Activated naive CD8-positive, alpha-beta T cell treated with anti-CD3 and anti-CD28 coated beads, Interleukin-2, amount 50 U/mL, for 16 hours (primary cell): ENCODE measurements at places on chromosomes 7 and 10.
A peak's percentile ranks its signal among the peaks of the same experiment; 100 is the strongest.

DNA sequence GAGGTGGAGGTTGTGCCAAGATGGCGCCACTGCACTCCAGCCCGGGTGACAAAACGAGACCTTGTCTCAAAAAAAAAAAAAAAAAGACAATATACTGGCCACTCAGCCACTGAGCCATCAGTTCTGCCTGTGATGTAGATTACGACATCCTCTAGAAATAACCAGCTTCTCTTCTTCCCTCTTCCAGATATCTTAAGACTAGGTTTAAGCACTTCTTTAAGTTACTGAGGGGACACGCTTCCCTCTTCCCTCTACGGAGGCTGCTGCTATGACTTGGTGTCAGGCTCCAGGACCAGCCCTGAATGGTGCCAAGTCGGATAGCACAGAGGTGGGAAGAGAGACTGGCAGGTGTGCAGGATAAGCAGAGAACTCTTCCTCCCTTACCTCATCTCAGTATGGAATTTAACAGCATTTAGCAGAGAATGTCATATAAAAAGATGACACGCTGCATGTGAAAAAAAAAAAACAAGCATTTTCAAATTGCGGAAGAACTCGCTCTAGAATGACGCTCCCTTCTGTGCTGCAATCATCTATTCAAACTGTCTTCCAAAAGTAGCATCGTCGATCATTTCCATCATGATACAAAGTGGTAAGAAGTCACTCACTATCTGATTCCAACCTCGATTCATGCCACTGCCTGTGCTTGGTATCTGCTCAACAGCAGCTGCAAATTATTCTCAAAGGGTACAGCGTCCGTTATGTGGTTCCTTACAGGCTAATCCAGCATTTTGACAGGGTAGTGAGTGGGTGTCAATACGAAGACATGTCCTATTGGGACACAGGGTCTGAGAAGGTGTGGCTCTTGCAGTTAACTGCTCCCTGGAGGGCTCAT, 13.8 kb downstream of the DAGLB start:
- no peak for DNase-seq

DNA sequence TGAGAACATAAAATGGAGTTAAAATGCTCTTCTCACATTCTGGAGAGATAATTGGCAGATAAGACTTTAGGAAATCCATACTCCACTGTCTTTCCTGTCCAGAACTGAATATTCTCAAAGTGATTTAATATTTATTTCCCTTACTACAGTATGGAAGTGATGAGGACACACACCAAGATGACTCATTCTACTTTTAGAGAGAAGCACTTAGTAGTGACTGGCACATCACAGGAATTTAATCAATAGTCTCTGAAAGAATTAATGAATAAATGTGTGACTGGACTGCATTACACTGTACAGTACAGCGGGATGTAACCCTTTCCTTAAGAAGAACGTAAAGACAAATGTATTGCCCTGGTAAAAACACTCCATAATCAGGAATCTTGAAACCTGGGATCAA, 116.7 kb downstream of the SEMA3E start:
- no peak for DNase-seq

DNA sequence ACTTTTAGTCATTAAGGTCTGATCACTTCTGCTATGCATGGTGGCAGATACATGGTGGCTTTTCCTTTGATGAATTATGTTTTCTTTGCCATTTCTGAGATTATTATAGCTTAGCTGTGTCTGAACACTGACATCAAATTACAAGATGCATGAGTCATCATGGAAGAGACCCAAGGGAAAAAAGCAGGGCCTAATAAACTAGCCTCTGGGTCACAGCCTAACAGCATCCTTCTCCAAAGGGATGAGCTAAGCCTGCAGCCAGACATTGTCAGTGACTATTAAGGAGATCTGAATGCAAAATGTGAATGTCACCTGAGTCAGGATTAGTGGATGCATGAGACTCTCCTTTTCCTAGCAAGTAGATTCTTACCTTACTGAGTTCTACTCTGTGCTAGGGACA, 19.1 kb upstream of the OGDHL start:
- DNase-seq: no peak

GRCh38 chr7:44969701-44970522, 8.9 kb downstream of the MYO1G start:
- DNase-seq: no peak

GRCh38 chr10:132609211-132609610, 71.6 kb downstream of the INPP5A start:
- no peak for DNase-seq

DNA sequence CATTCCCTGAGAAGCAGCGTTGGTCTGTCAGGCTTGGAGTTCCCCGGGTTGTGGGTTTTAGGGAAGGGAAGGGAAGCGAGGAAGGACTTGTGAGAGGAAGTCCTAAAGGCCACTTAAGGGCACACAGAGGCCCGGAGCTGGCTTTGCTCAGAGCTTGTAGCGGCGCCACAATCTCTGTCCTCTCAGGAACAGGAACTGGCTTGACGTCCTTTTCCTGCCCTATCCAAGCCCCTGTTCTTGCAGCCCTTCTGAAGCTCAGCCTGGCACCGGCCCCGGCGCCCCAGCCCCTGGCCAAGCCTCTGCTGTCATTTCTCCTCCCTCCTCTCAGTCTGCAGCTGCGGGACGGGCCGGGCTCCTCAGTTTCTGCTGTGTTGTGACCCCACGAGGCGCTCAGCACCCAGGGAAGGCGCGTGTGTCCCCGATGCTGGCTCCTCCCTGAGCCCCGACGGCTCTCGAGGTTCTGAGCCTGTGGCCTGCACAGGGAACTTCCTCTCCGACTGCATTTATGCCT, at the start of gene GIMAP8:
Gene GIMAP8, plus strand, starts transcription at position 140 of the 511 bp plus-strand sequence. CDS start 16,069 bp downstream, outside the sequence.
- DNase-seq: peak; percentile 25

GRCh38 chr7:13794581-13794980, 194.9 kb downstream of the ETV1 start:
- no peak for DNase-seq

GRCh38 chr7:98526059-98526458, 91.0 kb upstream of the NPTX2 start:
- no peak for DNase-seq

GRCh38 chr10:52633266-52633665, 139.3 kb downstream of the MBL2 start:
- no peak for DNase-seq

- no peak for DNase-seq
Measured at GRCh38 chr10:63896992-63897391, 375.8 kb downstream of the REEP3 start.

DNA sequence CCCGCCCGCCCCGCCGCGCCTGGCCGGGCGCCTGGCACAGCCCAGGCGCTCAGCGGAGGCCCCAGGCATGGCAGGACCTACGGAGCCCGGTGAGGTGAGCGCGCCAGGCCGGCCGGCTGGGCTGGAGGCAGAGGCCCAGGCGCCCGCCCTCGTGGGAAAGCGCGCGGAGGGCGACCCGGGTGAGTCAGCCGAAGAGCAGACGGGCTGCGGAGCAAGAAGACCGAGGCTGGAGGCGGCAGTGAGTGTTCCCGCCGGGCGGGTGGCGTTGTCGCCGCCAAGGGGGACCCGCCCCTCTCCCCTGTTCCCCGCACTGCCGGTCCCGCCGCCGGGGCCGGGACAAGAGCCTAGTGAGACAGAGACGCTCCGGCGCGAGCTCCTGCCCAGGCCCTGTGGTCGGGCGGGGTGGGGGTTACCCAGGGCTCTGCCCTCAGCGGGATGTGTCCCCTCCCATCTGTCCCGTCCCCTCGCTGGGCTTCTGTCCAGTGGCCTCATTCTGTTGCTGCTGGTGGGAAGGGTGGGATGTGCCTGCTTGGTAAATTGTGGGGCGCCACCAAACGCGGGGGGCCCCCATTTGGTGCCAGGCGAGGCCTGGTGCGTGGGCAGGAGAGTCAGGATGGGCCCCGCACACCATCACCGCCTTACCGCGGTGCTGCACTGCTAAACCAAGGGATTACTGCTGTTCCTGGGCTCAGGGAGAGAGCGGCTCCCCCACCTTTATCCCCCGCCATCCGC, 17.0 kb upstream of the NODAL start:
- no peak for DNase-seq

GRCh38 chr10:110502851-110503301, 5.2 kb downstream of the DUSP5 start:
- no peak for DNase-seq

GRCh38 chr10:17599089-17599488, 18.1 kb downstream of the HACD1 start:
- DNase-seq: no peak

GRCh38 chr7:25408876-25409275, 180.6 kb upstream of the NPVF start:
- DNase-seq: no peak

- no peak for DNase-seq
Measured at GRCh38 chr10:30788307-30788706, 158.8 kb upstream of the LYZL2 start.

DNA sequence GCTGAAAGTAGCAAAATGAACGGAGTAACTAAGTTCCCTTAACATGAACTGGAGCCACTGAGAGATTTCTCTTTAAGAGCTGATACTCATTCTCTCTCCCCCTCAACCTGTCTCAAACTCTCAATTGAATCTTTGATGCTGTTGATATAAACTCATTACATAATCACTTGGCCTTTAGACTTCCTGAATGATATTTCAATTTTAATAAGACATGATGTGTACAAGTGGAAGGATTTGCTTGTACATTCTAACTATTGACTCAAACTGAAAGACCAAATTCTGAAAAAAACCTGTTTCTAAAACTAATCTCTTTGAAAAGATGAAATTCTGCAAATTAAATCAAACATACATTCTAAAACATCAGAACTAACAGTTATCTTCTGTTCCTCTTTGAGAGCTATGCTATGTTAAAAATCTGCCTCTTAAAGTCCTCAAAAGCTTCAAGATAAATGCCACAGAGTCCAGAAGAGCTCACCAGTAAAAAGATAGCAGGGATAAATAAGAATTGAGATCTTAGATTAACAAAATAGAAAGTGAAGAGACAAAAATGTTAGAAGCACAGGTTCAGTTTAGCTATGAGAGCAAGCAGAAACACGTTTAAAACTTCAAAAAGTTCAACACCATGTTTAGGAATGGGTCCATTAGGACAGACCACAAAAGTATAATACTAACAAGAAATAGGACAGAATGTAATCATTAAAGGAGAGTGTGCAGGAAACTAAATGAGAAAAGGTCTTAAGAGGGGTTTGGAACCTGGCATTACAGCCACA, 46.1 kb downstream of the TNPO3 start:
- no peak for DNase-seq

DNA sequence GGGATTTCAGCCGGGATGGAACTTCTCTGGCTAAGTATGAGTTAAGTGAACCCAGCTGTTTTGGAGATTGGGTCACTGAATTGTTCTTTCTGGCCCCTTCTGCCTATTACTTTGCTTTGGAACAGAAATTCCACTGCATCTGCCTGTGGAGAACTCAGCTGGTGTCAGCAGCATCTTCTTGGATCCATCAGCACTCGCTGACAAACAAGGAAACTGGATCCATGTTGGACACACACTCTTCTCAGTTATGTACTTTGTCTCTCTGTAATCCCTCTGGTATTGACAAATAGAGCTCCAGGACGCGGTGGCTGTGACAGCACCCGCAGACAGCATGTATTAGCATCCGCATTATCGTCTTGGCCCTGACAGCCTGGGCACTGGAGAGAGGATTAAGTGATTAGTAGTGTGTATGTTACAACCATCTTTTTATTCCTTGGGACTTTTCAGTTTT, 73.0 kb upstream of the BMPER start:
- no peak for DNase-seq

DNA sequence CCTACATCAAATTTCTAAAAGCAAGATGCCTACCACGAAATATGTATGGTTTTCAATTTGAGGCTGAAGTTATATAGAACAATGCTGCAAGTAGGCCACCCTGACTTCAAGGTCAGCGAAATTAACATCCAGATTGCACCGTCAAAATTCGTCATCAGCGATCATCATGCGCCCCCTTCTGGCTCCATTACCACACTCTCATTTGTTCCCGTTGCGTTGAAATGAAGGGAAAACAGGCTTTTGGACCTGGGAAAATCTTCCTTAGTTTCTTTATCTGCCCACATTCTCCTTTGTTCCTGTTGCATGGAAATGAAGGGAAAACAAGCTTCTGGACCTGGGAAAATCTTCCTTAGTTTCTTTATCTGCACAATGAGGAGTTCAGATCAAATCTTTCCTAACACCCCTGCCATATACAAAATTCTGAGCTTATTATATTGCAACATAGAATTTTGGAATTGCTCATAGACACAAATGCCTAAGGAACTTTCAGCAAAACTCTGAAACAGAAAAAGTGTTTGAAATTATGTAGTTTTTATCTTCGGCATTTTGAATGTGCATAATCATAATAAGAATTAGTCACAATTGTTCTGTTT, 98.2 kb upstream of the PRKCQ start:
- peak; percentile 34 for DNase-seq

GRCh38 chr7:158023157-158023556, 564.5 kb downstream of the PTPRN2 start:
- no peak for DNase-seq
